Calu3 (cell line): ENCODE measurements at places on chromosomes 3 and 15. TPM values are rescaled to one million over a fixed set of nuclear protein-coding genes. Genes with fewer than 3 reads are reported as not detected.

GRCh38 chr3:18223571-18223970 lies 201.6 kb downstream of the SATB1 start:
- no peak for DNase-seq

DNA sequence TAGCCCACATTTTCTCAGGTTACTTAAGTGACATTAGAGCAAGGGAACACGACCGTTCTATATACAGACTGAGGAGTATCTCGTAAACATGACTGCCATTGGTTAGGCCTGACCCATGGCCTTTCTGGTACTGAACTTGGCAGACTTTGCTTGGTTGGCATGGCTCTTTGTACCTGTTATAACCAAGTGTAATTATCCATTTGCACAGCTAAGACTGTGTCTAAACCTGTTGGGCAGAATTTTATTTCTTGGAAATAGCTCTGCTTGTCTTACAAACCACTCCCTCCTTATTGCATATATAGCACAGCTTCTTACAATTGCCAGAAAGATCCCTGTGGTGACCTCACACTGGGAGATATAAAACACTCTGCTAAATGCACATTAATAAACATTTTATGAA lies 106.9 kb downstream of the P2RY1 start:
- DNase-seq = no peak

- peak; percentile 84 for DNase-seq
These were observed 63.5 kb upstream of the CLDN18 start for GRCh38 chr3:137946356-137946973.

DNA sequence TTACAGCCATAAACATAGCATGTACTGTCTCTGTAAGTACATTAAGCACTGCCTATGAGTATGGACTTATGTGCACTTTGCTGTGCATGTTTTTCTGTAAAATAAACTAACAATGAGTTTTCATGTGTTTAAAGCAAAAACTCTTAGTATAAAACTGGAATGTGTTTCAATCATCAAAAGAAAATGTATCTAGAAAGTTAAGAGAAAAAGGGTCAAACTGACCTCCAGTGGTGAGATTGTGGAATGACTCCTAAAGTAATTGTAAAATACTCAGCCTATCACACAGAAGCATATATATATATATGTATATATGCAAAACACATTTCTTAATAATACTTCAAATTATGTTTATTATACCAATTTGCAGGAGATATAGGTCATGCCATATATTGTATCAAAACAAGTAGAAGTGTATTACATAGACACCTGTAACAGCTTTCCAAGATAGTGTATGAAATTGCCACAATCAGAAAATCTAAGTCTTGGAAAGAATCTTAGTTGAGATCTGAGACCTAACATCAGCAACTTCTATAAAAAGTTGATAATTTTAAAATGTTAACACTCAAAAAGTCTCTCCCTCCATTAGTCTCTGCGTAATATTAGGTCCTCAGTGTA lies 199.6 kb downstream of the FMN1 start:
- no peak for DNase-seq

DNA sequence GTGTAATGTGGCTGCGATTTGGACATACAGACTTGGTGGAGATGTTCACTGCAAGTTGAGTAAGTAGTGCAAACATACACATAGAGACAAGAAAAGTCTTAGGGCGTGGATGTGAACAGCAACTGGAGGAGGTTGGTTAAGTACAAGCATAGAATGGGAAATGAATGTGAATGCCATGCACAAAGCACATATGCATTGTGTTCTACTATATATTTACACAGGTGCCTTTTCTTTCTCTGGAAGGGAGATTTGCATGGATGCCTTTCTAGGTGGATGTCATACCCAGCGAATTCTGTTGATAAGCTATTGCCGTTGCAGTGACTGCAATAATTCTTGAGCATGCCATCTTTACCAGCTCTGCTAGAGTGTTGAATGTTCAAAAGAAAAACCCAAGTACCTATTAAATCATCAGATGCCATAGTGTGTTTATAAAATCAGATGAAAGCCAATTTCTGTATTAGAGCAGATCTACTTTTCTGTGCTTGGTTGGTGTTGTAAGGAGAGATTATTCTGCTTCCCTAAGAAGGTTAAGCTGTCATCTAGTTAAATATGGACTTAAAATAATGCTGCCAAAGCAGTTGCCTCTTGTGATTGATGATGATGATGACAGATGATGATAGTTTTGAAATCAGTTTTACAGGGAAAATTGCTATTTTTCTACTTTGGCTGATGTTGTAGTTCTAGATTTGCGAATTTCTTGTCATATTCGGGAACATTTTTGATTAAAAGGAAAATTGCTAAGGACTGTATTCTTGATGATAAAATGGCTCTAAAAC lies 148.4 kb downstream of the CNTN4 start:
- DNase-seq = no peak

DNA sequence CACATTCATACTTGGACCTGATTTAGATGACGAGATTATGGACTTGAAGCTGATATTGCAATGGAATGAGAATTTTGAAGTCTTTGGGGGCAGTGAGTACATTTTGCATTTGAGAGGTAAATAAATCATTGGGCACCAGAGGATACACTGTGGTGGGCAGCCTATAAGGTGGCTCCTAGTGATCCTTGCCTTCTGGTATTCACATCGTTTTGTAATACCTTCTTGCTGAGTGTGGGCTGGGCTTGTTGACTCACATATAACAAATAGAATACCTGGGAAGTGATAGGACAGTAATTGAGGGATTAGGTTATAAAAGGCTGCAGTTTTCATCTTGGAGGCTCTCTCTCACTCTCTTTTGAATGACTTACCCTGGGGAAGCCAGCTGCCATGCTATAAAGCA lies 605.5 kb upstream of the KCNMB2 start:
- no peak for DNase-seq

- DNase-seq = no peak
These were observed 128.3 kb downstream of the GOLIM4 start for GRCh38 chr3:167967257-167968036.

DNA sequence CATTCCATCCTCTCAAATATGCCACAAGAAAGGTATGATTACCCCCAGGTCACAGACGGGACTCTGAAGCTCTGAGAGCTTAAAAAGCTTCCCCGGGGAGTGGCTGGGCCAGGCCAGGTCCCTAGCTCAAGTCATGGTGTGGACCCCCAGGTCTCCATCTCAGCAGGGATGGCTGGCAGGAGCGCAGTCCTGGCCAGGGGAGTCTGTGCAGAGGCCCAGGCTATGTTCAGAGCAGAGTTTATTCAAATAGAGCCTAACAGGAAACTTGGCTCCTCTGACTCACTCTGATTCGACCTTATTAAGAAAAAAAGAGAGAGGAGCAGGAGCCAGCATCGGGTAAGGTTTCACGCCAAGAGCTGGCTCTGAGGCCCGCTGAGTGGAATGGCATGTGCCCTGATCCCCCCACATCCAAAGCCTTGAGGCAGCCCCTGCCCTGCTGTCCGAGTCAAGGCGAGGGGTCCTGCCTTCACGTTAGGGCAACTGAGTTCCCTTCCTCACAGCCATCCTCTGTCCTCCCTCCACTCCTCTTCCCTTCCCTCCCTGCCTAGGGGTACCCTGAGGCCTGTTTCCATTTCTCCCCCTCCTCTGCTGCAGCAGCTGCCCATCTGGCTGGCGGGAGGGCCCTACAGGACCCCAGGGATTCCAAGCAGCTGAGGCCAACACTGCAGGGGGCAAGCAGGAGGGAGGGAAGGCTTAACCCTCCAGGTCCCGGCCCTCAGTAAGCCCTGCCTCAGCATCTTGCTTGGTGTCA lies 1.9 kb upstream of the LOXL1 start:
- DNase-seq = peak; percentile 37

The SCAANT1 gene
- total RNA-seq = not detected in 2 replicates

The STAC gene
- 12.0 and 12.8 TPM in 2 replicates for total RNA-seq
